ENCODE measurements at places on chromosomes 5 and 9.

GRCh38 chr9:18826248-18826647 lies 206.8 kb downstream of the SAXO1 start:
- no peak for DNase-seq

GRCh38 chr9:98867429-98868168 lies 60.1 kb downstream of the GALNT12 start:
- DNase-seq, result no peak

GRCh38 chr9:95840074-95840473 lies 35.4 kb upstream of the ERCC6L2 start:
- no peak for DNase-seq

- no peak for DNase-seq
Observed at GRCh38 chr5:20102293-20102692, 114.3 kb upstream of the CDH18 start.

GRCh38 chr5:144202072-144202471 lies 31.4 kb downstream of the KCTD16 start:
- DNase-seq, result no peak

DNA sequence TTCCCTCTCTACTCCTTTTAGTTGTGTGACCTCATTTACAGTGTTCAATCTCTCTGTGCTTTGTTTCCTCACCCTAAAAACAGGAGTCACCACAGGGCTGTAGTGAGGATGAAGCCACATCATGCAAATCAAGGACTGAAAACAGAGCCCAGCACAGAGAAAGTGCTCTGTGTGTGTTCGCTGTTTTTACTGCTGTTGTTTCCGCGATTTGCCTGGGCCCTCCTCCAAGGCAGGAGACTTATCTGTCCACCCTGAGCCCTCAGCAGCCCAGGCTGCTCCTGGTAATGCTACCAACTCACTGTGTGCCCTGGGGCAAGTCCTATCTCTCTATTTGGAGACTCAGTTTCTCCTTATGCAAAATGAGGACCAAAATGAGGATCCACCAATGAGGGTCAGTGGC lies 87.2 kb upstream of the NEURL1B start:
- no peak for DNase-seq

DNA sequence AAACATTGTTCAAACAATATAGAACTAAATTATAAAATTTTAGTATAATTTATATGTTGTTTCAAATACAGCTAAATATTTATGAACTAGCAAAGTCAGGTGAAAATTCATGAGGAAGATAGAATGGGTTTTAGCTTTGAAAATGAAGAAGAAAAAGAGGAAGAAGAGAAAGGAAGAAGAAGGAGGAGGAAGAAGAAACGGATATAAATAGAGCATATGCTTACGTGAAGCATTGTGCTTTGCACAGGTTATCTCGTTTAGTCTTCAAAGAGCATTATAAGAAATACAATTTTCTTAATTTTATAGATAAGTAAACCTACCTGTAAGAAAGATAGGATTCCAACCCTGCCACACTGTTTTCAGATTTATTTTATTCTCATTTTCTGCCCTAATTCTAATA lies 620.6 kb upstream of the DAB2 start:
- DNase-seq, result no peak

Measured in CD4-positive, alpha-beta T cell treated with Interleukin-6 for 4 hours (primary cell).